ENCODE measurements at places on chromosomes 3 and 15.

- no peak for DNase-seq
Measured at GRCh38 chr3:176906046-176906905, 291.0 kb downstream of the TBL1XR1 start.

DNA sequence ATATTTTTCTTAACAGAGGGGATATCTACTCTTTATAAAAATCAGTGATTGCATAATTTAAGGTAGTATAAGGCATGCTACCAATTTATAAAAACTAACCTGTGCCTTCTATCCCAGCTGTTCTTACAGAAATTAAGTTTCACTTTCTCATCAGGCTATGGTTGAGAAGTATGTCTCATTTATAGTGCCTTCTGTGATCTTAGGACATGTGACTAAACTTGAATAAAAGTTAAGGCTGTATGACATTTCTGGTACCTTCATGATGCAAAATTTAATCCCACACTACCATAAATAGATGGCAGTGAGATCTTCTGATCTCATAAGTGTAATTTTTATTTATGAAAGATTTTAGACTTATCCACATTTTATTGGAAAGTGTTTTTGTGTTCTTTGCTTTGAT, 12.6 kb downstream of the TIPARP start:
- DNase-seq = peak; percentile 38

DNA sequence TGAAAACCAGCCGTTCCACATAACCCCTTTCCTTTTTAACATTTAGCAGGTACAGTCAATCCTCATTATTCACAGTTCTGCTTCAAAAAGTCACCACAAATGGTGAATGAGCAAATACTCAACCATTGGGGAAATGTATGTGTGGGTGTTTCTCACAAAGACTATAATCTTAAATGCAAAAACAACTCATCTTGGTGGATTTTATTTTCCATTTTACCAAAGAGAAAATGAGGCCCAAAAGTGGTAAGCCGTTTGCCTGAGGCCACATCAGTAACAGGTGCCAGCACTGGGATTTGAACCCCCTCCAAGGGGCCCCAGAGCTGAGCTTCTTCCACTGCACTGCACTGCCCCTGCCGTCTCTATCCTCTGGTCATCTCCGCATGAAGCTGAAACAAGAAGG, 208.8 kb downstream of the OSBPL10 start:
- no peak for DNase-seq

- no peak for DNase-seq
Measured at GRCh38 chr3:184134746-184135148, 411 bp upstream of the EIF2B5 start.

GRCh38 chr3:138796761-138797160, 38.0 kb downstream of the PIK3CB start:
- no peak for DNase-seq

- DNase-seq = no peak
Measured at GRCh38 chr3:134345202-134345601, 29.0 kb downstream of the AMOTL2 start.

- DNase-seq = no peak
Measured at GRCh38 chr15:97929456-97930229, 30.9 kb upstream of the ARRDC4 start.

- no peak for DNase-seq
Measured at GRCh38 chr3:113454057-113454456, 12.8 kb upstream of the CFAP44 start.

GRCh38 chr3:121152573-121152972, 244.6 kb downstream of the STXBP5L start:
- no peak for DNase-seq

DNA sequence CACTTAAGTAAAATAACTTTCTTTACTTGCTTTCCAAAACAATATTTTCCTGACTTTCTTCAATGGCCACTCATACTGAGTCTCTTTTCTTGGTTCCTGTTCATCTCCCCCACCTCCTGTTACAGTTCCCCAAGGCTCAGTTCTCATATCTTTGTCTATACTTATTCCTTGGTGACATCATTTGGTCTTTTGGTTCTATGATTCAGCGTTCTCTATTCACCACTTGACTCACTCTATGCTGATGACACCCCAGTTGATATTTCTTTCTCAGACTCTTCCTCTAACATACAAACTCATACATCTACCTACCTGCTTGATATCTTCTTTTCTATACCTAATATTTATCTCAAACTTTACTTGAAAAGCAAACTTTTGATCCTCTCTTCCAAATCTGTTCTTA, 85.0 kb upstream of the P3H2 start:
- no peak for DNase-seq

- no peak for DNase-seq
Measured at GRCh38 chr15:39908186-39908585, 11.9 kb downstream of the GPR176 start.

GRCh38 chr15:83837945-83838571, 184.1 kb downstream of the ADAMTSL3 start:
- DNase-seq = no peak

DNA sequence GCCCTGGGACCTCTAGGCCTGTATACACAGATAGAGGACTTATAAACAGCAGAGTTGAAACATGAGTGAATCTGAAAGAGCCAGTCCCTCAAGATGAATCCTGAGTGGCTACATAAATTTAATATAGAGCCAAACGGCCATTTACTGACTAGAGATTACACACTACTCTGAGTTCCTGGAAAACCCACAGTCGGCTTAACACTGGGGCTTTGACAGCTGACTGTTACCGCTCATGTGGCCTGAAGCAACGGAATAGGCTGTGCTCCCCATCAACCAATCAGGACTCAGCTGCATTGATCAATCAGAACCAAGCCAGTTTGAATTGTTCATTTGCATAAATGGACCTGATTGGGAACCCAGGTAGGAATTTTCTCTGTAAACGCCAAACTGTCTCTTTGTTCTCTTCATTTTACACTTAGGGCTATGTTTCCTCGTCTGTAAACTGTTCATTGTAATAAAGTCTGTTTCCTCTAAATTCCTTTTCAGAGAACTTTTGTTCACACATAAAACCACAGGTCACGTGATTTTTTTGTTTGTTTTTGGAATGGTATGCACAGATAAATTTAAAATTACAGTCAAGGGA, 40.5 kb downstream of the CCNL1 start:
- DNase-seq = peak; percentile 63

GRCh38 chr15:61997786-61998185, 62.5 kb downstream of the VPS13C start:
- no peak for DNase-seq

DNA sequence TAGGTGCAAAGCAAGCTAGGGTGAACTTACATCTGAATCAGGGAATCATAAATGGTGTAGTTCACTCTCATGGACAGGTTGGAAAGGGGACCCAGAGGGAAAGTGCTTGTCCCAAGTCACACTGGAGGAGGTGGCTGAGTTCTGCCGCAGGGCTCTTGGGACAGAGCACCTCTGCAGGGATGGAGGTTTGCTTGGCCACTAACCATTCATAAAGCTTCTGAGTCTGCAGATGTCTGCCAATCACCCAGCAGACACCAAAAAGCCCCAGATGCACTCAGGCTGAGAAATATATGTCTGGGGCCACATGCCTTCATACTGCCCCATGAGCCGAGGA, 17.9 kb upstream of the RTP2 start:
- DNase-seq = no peak

DNA sequence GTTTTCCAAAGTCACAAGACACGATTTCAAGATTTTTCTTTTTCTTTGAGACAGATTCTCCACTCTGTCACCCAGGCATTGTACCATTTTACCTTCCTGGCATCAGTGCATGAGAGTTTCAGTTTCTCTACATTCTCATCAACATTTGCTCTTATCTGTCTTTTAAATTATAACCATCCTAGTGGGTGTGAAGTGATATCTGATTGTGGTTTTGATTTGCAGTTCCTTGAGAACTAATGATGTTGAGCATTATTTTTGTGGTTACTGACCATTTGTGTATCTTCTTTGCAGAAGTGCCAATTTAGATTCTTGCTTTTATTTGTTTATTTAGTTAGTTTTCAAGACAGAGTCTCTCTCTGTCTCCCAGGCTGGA, 41.2 kb downstream of the ADIPOQ start:
- peak; percentile 14 for DNase-seq

- DNase-seq = no peak
Measured at GRCh38 chr3:36540888-36541518, 160.7 kb downstream of the STAC start.

GRCh38 chr15:52117549-52117948, 5.0 kb upstream of the BCL2L10 start:
- no peak for DNase-seq

DNA sequence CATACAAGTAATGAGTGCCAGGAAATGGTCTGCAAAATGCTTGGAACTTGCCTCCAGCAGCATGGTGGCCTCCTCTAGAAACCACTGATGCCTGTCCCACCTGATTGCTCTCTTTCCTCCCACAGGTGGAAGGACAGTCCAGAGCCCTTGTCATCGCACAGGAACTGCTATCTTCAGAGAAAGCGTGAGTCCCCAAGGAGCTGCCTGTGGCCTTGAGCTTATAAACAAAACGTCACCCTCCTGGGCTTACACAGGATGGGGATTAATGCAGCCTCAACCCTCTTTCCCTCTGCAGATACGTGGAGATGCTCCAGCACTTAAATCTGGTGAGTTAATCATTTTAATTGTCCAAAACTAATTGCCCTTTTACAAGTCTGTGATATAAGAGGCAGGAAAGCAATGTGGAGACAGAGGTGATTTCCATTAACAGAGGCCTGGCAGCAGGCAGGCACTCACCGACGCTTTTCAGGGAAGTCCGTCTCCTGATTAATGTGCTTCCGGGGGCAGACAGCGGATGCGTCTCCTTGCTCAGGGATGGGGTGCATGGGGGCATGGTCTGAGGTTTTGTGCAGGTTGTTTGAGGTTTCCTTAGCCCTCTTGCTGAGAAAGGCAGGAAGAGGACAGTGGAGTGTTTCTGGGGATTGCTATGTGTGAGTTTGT, 61.8 kb downstream of the FGD5 start:
- no peak for DNase-seq

DNA sequence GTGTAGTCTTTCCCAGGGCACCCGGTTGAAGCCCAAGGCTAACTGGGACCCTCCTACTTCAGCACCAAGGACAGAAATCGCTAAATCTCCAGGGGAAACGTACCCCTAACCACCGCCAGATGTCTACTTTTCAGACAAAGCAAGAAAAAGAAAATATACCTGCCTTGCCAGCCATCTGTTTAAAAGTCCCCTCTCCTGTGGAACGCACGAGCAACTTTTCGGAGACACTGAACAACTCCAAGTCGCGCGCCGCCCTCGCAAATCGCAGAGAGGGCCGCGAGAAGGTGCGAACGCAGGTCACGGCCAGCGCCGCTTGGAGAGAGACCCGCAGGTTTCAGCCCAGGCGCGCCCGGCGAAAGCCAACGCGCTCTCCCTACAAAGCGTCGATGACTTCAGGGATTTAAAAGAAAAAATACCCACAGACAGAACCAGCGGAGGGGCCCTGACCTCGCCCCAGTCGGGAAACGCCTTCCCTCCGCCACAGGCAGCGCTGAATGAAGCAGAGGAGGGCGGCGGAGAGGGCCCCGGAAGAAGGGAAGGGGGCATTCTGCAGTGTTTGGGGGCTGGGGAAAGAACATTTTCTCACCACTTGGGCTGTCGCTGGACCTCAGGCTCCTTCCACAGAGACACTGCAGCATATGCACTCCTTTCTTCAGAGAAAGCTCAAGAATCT, 213.1 kb downstream of the FGF12 start:
- no peak for DNase-seq

GRCh38 chr3:54964081-54964480, 36.2 kb upstream of the LRTM1 start:
- DNase-seq = no peak

DNA sequence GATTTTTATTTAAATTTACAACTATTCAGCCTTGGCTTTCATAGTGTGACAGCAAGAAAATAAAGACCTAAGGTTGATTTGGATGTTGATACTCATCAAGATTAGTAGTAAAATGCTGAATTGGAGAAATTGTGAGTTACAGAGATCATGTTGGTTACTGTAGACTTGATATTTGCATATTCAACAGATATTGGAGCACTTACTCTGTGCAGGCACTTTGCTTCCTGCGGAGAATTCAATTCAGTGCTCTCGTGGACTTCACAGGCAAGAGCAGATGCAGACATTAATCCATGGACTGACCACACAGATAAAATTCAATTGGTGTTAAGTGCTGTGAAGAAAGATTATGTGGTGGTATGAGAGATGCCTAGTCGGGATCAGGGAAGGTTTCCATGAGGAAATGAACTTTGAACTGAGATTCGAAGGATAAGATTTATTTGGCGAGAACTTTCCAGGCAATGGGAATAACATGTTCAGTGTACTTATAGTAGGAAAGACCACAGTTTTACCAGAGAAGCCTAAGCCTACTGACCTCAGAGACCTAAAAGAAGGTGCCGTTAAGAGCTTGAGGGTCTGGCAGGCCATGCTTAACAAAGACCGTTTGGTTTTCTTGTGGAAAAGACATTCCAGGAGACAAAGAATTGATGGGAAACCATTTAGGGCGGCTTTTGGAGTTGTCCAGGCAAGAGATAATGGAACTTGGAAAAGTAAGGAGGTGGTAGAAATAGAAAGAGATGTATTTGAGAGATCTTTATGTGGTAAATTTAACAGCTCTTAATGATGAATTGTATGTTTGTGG, 4.3 kb downstream of the SELENOT start:
- no peak for DNase-seq

DNA sequence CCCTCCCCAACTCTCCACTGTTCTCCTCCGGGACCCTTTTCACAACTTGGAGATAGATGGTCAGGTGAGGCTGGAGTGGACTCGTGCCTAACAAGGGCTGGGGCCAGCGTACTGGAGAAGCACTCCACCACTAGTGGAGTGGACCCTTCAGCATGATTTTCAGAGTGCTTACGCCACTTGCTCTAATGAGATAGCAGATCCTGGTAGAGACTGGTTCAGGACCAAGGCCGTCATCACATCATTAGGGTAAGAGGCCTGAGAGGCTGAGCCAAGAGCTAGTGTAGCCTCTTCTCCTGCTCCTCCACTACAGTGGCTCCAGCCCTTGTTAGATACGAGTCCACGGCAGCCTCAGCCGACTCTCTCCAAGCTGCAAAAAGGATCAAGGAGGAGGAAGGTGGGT, 66.9 kb upstream of the NTRK3 start:
- no peak for DNase-seq

DNA sequence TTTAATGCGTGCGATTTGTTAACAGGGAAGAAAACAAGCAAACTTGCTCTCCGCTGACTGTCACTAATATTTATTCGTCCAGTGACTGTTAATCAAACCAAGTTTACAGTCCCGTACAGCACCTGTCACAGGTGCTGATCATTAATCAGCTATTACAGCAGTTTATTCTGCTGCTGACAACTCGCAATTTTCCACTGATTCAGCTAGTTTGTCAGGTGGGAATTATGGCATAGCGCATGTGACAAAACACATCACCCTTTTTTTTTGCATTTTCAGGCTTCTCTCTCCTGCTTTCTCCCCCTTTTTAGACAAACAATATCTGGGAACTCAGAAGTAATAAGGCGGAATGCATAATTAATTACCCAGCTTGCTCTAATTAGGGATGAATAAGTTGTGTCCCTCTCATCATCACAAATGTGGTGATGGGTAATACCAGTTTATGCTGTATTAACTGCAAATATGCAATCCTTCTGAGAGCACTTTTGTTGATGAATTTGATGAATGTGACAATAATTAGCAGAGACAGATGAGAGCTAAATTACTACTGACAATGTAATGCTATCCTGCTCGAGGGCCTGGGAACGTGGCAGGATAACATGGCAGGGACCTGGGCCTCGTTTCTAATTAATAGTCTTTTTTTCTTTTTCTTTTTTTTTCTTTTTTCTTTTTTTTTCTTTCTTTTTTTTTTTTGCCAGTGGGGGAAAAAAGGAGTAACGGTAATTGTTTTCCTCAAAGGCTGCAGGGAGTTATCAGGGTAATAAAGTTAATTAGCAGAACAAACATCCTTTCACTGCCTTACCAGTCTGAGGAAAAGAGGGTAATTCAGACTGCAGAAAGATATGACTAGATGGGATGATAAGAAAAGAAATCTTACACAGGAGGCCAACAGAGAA, 150.3 kb upstream of the SOX2 start:
- DNase-seq = no peak
